ACHN (cell line): ENCODE measurements at places on chromosomes 2 and 18.

- no peak for DNase-seq
Observed at GRCh38 chr2:205965707-205966106, 120.3 kb downstream of the INO80D start.

GRCh38 chr18:39326772-39327171 is 1761.2 kb upstream of the CELF4 start:
- DNase-seq: no peak

DNA sequence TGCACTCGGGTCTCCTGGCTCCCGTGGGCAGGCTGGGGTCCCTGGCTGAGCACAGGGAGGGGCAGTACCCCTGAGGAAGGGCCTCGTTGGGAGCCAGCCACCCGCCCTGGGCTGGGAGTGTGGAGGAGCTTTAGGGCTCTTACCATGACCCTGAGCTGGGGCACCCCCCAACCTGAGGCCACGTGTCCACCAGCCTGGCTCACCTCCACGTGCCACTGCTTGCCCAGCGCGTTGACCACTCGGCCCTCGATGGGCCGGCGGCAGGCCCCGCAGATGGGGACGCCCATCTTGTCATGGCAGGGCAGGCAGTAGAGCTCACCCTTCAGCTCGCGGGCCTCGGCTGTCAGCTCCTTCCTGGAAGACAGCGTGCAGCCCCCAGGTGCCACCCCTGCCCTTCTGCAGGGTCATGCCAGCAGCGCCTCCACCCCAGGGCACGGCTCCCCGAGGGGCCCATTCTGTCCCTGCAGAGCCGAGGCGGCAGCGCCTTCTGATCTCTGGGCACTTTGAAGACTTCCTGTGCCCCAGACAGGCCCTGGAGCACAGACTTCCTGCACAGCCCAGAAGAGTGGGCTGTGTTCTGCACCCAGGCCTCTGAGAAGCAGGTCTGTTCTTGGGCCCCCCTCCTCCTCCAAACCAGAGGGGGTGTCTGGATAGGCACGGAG is 4.0 kb upstream of the GPR17 start:
- no peak for DNase-seq

- no peak for DNase-seq
Observed at GRCh38 chr2:68741238-68741637, 6.6 kb downstream of the ARHGAP25 start.

DNA sequence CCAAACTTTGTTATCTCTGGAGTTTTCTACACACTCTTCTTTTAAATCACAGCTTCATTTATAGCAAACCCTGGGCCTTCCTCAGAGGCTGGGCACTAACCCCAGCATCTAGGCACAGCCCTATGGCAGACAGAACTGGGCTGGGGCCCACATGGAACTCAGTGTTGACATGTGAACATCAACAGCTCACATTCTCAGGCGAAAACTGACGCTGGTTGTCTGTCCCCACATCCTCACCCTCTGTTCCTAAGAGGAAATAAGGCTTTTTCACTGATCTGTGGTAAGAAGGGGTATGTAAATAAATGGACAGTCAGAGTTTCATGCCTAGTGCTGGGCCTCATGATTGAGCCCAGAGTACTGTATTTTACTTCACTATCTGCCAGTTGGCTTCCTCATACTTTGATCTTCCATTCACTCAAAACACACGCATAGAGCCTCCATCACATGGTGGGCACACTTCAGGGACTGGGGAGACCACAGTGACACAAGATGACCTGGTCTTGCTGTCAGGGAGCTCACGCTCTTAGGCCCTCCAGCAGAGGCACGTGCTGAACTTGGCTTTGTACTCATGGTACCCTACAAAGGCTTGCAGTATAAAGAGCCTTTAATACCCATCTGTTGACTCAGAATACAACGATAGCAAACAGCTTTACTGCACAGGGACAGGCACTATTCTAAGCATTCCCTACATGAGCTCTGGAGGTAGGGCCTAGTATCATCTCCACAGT is 43.0 kb downstream of the EFEMP1 start:
- DNase-seq: no peak

DNA sequence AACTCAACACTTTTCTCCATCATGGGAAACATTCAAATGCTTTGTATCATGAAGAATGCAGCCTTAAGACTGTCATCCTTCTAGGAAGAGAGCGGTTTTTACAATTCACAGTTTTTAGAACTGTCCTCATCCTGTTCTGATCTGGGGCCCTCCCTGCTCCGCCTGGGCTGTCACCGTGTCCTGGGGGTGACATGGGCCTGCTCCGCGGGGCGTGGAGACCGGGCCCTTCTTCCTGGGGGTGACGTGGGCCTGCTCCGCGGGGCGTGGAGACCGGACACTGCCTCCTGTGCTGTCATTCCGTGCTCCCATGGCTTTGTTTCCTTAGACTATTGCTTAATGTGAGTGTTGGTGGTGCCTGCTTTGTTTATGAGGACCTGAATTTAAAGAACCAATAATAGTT is 122.8 kb downstream of the TMEM18 start:
- no peak for DNase-seq
